ENCODE measurements at places on chromosomes 1 and 21.

DNA sequence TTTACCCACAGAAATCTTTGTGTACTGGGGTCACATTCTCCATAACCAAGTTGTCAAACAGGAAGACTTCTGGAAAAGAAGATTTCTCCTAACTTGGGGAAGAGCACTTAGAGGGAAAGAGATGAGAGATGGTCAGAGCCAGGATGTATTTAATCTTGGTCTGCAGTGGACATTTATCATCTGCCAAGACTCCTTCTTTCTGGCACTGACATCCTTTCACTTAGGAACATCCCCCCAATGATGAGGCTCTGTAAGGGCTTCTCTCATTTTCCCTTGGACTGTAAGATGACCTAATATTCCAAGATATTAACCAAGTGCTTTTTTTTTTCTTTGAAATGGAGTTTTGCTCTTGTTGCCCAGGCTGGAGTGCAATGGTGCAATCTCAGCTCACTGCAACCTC lies 39.3 kb upstream of the IGSF3 start:
- DNase-seq: no peak

- DNase-seq: no peak
These were observed 72.1 kb downstream of the S1PR1 start for GRCh38 chr1:101308935-101309333.

DNA sequence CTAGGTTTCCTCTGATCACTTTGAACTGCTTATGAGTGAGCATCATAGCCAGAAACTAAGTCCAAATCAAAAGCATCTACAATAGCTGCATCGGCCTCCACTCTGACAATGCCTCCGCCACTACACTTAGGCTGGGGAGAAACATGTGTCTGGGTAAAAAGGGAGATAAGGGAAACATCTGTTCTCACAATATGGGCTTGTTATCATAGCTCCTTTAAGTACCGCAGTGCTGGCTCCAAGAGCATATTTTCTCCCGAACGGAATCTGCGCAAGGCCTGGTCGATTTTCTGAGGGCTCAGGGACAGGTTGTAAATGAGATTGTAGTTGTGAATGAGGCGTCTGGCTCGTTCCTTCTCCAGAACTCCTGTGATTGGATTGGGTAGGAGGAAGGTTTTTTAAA lies 63.9 kb upstream of the CYP2J2 start:
- no peak for DNase-seq

- no peak for DNase-seq
These were observed 13.7 kb downstream of the GLIS1 start for GRCh38 chr1:53725238-53725689.

GRCh38 chr1:61182049-61182448 lies 99.7 kb downstream of the NFIA start:
- no peak for DNase-seq

DNA sequence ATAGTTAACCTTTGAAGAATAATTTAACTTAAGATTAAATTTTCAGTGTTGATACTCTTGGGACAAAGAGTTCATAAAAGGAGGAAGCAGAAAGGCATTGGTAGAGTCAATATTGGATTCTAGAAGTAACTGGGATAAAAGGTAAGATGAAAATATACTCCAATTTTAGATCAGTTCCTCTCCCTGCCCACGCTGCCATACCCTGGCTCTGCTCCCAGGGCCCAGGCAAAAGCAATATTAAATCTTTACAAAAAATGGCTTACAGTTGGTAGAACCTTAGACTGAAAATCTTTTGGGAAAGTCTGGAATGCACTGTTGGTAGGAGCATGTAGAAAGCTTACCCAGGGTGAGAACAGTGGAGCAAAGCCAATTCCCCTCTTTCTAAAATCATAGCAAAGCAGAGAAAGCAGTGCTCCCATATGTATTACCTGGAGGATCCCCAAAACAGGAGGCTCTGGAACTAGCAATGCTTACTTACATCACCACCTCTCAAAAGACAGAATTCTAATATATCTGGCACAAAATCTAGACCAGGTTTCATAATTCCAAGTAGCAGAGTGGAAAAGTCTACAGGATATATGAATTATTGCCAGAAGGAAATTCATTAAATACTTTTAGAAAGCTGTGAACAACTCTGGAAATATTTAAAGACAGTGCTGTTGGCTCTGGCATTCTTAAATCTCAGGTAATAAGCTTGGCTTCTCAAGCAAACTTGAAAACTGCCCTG lies 24.5 kb downstream of the KIAA0319L start:
- no peak for DNase-seq

DNA sequence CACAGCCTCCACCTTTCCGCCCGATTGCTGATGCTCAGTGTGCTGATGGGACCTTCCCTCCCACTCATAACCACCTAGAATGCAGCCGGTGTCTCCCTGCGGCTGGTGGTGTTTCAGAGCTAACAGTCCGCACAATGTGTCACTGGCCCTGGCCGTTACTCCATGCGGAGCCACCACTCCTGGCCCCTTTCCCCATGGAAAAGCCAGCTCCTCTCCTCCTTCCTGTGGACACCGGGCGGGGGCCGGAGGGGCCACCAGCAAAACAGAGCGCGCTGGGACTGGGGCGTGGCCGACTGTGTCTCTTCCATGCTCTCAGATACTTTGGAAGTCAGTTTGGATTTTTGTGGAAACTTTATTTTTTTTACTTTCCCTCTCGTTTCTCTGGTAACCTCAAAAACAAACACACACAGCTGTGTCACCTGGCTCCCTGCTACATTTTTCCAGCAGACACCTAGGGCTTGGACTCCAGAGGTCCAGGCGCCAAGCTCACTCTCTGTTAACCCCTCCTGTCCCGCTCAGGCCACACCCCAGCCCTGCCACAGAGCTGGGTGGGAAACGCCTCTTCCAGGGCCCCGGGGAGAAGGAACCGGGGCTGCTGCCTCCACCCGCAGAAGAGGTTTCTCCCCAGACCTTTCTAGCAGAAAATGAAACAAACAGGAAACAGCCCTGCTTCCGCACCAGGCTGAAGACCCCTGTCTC lies 32.5 kb upstream of the COL6A2 start:
- DNase-seq: no peak

DNA sequence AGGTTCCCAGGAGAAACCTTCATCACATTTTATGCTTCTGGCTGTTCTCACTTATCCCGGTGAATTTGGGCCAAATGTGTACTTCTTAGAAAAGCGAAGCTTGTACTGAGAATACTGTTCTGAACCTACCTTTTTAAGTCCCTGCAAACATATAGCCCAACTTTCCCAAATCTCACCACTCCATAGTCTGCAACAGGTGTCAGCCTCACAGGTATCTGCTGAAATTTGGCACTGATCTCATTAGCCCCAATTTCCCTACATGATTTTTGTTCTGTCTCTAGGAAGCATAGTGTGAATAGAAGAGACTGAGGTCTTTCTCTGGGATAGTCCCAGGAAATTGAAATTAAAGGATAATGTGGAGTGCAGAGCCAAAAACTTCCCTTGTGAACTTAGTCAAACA lies 11.5 kb downstream of the RIT1 start:
- DNase-seq: no peak

- DNase-seq: no peak
These were observed 23.0 kb upstream of the DMBX1 start for GRCh38 chr1:46466477-46467182.

DNA sequence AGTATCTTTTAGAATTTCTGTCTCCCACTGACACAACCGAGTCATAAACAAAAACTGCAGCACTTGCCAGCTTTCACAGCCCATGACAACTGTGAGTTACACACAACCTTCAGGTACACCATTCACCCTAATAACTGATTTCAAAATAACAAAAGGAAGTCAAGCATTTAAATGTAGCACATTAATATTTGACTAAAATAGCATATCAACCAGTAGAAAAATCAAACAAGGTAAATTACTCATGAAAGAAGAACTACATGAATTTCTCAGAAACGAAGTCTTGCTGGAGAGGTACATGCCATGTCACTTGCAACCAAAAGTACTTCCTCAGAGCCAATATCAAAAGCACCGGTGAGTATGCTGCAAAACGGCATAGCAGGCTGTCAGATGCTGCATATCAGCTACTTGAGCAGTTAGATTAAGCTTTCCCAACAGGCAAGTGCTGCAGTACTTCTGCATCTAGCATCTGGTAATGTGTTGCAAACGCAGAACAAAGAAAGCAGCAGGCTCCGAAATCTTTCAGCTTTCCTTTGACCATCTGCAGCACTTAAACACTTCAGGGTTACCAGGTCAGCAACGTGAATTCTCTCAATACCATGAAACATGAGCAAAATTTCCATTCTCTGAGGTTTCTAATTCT lies 223.2 kb downstream of the SMYD3 start:
- DNase-seq: no peak

DNA sequence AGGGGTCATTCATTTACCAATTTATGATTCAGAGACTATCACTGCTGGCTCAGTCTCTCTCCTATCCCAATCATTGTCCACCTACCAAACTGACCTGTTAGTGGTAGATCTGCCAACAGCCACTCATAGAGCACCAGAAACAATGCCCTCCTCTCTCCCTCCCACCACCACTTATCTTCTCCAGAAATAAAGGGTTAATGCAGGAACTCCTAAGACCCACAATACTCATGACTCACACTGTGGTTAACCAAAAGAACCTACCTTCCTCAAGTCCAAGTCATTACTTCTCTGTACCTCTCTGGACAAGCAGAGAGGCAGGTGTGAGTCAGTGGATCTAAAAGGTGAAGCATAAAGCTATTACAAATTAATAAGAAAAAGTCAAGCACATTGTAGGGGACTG lies 40.9 kb upstream of the CAMK1G start:
- no peak for DNase-seq

DNA sequence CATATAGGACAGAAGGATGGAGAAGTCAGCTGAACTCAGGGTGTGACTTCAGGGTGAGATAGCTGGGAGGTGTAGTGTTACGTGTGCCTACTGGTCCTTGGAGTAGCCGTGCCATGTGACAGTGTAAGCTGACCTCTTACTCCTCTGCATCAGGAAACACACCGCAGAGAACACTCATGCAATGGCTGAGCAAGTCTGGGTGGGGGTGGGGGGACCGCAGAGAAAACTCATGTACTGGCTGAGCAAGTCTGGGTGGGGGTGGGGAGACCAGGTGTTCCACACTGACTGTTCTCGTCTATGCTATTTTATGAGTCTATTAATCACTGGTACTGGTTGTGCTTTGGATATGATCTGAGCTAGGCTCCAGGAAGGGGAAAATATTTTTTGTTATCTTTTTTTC lies 233.1 kb downstream of the PAPPA2 start:
- DNase-seq: no peak

GRCh38 chr1:41239988-41240610 lies 2.0 kb downstream of the SCMH1 start:
- peak; percentile 64 for DNase-seq

DNA sequence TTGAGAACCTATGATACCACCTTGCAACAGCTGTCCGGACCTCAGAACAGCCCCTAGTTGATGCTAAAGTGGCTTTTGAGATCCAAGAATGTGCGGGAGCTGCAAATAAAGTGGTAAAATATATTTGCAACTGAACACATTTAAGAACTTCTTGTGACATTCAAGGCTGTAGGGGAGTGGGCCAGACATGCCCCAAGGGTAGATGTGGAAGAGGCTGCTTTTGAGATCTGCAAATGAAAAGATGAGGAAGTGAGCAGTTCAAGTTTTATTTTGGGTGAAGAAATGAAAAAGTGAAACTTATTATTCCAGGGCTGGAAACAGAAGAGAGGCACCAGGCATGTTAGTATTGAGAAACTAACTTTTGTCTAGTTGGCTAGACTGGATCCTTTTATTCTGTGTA lies 359.5 kb upstream of the PLXNA2 start:
- no peak for DNase-seq

- DNase-seq: no peak
These were observed 341.3 kb downstream of the USP25 start for GRCh38 chr21:16071092-16071491.

- peak; percentile 88 for DNase-seq
These were observed at the start of gene SRRM1 for GRCh38 chr1:24642481-24643362. SRRM1 (plus strand) TSS chr1:24643302; CDS start chr1:24643327, 25 bp downstream.

DNA sequence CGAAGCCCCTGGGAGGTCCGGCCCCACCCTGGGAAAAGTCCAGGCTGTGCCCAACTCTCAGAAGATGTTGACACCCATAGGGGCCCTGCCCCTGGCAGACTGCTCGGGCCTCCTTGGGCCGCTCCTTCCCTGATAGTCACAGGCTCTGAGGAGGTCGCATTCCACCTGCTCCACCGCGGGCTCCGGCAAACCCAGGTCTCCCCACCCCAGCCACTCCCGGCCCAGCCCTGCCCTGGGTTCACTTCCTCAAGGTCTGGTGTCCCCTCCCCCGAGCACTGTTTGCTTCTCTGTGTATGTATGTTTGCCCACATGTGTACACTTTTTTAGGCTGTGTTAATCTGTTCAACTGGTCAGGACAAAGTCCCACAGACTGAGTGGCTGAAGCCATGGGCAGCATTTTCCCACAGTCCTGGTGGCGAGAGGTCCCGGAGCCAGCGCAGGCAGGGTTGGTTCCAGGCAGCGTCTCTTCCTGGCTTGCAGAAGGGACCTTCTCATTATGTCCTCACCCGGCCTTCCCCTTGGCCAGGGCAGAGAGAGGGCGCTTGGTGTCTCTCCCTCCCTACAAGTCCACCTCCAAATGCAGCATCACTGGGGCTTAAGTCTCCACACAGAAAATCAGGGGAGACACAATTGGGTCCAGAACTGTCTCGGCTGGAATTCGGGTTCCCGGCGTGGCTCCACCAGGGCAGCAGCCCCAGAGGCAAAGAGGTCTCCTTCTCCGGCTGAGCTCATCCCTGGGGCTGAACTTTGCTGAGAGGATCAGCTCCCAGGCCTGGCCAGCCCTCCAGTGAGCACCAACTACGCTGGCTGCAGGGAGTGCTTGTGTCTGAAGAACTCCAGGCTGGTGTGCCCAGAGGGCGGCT lies 10.5 kb upstream of the PRXL2B start:
- peak; percentile 50 for DNase-seq

GRCh38 chr1:245825128-245825901 lies 670.5 kb downstream of the KIF26B start:
- DNase-seq: no peak

DNA sequence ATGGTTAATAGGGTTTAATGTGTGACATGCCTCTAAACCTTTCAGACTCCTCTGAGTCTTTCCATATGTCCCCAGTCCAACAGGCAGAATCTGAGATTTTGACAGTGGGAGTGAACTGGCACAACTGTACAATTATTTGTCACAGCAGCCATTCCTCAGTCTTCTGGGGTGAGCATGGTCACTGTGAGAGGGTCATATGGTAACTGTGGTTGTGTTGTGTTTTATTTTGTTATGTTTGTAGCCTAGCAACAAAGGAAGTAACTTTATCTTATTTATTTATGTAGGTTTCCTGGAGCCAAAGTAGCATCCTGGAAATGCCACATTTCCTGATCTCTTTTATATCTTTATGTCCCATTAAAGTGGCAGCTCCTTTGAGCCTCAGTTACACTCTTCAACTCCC lies 1067.9 kb downstream of the TTLL7 start:
- no peak for DNase-seq

- DNase-seq: no peak
These were observed 97.3 kb downstream of the GLIS1 start for GRCh38 chr1:53641481-53642214.

Measured in HuH-7.5 (cell line).